Melanocyte of skin (primary cell): ENCODE measurements at places on chromosomes 3 and 15. TPM values are rescaled to one million over a fixed set of nuclear protein-coding genes. Genes with fewer than 3 reads are reported as not detected.

The ACP3 gene
- total RNA-seq = 0.36 TPM in 1 of 2 replicates, not detected in the other

The RASGRF1 gene
- total RNA-seq = 0.34 and 3.3 TPM in 2 replicates

The LXN gene
- total RNA-seq = 26.5 and 42.2 TPM in 2 replicates

The C3orf85 gene
- not detected in 2 replicates for total RNA-seq

The MKRN3 gene
- 0.31 and 7.0 TPM in 2 replicates for total RNA-seq

The BOC gene
- total RNA-seq = 11.0 and 19.3 TPM in 2 replicates

The ARHGAP11A gene
- 23.6 and 23.8 TPM in 2 replicates for total RNA-seq

The CHCHD4 gene
- 27.3 and 28.8 TPM in 2 replicates for total RNA-seq

The CHRD gene
- total RNA-seq = under 0.01 and 0.34 TPM in 2 replicates

The FYTTD1 gene
- total RNA-seq = 33.7 and 44.3 TPM in 2 replicates

The XRN1 gene
- 44.0 and 49.4 TPM in 2 replicates for total RNA-seq
